Stimulated activated CD8-positive, alpha-beta memory T cell treated with anti-CD3 and anti-CD28 coated beads, Interleukin-7, amount 100 ng/mL, for 1 hour (primary cell): ENCODE measurements at places on chromosomes 4 and X.

DNA sequence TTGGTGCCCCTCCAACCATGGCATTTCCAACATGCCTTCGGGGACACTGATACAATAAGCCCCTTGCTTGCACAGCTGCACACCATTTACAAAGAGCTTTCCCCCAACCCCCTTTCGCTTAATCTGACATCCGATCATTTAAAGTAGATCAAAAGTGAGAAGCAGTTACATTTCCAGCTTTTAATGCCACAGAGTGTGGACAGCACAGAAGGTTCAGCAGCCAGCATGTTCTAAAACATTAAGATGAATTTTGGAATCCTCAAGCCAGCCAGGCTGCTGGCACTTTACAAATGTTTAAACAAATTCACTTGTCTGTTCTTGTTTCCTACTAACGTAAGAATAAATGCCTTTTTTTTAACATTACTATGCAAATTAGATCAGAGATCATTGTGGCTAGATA, 284.4 kb upstream of the LDB2 start:
- no peak for DNase-seq

GRCh38 chr4:10606483-10607155, 77.9 kb downstream of the CLNK start:
- no peak for DNase-seq

DNA sequence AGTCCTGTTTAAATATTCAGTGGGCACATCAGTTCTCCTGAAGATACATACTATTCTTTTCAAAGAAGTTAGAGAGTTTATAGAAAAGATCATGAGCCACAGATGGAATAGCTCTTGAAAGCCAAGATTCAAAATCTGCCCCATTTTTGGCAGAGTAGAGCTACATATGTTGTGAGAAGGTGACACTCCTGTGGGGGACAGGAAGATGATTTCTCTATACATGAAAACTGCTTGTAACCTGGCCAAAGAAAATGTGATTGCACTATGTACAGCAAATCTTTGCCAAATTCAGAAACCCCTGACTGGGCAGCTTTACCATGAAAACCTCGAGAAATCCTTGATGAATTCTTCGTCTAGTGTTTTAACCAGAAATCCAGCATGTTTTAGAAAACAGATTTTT, 44.9 kb downstream of the GPM6A start:
- DNase-seq = no peak

DNA sequence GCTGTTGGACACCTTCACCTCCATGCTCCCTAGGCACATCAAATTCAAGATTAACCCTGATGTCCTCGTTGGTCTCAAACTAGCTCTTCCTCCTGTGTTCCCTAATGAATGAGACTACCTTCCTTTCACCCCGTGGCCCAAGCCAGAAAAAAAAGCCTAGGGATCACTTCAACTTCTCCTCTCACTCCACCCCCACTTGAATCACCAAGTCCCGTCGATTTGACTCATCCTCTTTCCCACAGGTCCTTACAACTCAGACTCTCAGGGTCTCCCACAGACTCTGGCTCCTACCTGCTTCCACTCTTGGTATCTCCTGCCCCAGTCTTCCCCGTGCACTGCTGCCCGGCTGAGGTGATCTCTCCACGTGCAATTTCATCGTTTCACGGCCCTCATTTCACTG, 8.5 kb downstream of the SLC25A43 start:
- no peak for DNase-seq

GRCh38 chr4:78602334-78602733, 50.8 kb downstream of the ANXA3 start:
- no peak for DNase-seq

DNA sequence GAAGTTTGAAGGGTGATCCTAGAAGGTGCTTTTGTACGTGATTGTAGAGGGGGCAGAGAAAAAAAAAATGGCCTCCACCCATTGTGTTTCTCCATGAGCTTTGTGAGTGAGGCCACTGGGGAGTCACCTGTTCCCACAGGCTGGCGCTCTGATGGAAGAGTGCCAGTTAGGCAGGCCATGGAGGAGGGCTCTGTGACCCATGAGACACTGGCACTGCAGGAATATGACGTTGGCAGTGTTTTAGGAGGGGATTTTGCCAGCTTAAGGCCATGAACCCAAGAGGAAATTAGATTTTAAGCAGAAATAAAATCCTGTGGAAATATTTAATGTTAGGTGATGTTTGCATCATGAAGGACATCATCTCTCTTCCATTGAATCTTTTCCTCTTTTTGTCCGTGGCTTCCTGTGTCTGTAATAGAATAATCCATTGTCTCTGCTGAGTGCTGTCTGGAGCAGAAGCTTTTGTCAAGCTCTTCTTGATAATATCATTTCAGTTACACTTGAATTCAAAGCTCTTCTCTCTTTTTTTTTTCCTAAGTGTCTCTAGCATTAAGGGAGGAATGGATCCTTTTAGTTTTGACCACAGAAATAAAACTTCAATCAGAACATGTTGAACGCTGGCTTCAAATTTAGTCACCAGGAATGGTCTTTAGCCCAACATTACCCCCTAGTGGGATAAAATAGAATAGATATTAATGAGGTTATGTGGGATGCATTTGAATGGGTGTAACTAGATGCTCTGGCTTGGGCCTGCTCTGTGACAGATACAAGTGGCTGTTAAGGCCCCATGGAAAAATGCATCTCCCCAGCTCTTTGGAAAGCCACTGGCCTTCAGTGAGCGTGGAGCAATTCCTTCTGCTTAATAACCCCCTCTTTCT, 41.0 kb upstream of the UCP1 start:
- no peak for DNase-seq

DNA sequence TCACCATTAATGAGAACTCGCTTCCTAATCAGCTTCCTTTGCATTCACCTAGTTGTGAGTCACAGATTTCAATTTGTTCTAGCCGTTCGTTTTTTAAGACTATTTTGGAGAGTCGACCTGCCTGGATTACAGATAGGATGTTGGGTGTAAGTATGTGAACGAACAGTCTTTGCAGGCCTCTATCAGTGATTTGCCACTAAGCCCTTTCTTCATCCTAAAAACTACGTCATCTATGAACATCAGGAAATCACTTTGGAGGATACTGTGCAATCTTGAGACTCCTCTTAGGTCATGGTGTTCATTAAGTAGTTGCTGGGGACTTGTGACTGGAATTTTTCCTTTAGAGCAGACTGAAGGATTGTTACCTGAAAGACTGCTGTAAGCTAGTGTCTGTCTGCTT, 1.1 kb downstream of the POLA1 start:
- DNase-seq = no peak

- no peak for DNase-seq
Measured at GRCh38 chrX:144768540-144768939, 478.8 kb upstream of the SPANXN1 start.

- DNase-seq = no peak
Measured at GRCh38 chr4:79576429-79576753, 168.4 kb upstream of the GK2 start.

DNA sequence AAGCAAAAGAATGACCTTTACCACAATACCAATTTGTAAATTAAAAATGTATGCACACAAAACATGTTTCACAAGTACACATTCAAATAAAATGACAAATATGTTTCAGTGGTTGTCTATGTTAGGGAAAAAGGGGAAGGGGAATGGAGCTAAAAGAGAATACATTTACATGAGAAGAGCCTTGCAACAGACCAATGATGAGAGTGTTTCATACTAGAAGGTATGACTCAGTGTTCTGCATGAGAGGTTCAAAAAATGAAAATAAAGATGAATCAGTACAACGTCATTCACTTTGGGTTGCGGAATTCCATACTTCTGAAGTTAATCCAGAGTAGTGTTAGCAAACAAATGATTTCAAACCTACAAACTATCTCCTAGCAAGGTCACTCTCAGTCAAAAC, 51.7 kb downstream of the RPGR start:
- no peak for DNase-seq

DNA sequence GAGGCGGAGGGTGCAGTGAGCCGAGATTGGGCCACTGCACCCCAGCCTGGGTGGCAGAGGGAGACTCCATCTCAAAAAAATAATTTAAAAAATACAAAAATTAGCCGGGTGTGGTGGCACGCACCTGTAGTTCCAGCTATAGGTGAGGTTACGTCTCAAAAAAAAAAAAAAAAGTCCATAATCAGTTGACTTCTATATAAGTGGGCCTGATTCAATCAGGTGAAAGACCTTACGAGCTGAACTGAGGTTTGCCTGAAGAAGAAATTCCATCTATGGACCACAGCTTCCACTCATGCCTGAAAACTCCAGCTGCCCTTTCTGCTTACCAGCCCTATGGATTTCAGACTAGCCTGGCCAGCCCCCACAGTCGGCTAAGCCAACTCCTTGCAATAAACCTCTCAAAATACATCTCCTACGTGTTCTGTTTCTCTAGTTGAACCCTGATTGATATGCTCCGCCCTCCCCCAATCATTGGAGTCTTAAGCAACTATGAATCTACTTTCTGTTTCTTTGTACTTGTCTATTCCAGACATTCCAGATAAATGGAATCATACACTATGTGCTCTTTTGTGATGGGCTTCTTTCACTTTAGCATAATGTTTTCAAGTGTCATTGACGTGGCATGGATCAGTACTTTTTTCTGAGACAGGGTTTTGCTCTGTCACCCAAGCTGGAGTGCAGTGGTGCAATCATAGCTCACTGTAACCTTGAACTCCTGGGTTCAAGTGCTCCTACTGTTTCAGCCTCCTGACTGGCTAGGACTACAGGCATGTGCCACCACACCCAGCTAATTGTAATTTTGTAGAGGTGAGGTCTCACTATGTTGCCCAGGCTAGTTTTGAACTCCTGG, 36.6 kb downstream of the SAT1 start:
- DNase-seq = no peak

DNA sequence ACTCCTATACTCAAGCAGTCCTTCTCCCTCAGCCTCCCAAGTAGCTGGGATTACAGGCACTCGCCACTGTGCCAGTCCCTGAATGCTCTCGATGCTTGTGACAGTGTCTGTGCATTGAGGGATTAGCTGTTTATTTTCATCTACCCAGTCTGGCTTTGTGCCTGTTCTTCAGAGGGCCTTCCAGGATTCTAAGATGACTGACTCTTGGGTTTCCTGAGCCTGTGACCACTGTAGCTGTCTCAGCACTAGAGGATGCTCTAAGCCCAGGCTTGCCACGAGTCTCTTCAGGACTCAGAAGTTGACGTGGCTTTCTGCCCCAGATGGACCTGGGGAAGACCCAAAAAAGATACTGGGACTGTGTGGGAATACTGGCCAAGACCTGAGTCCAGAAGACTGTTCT, 201.4 kb downstream of the ARHGAP10 start:
- no peak for DNase-seq

DNA sequence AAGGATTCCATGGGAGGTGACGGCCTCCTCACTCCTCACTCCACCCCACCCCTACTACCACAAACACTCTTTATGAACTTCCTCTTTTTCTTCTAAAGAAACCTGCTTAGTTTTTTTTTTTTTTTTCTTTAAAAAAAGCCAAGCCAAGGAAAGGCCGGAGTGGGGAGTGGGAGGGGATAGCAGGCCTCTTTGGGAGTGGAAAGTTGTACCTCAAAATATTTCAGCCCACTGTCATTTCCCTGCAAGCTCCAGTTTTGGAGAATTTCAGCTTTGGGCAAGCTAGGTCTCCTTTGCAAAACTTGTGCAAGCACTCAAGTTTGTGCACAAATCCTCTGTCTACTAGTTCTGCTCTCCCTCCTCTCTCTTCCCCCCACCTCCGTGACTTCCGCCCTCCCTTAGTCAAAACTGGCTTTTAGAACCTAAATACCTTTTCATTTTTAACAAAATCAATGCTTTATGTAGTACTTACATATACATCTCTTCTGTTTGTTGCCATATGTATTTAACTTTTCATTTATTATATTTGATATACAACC, 512 bp upstream of the ANTXR2 start:
- DNase-seq = no peak

GRCh38 chrX:47206316-47206715, 12.2 kb upstream of the CDK16 start:
- DNase-seq = no peak

- no peak for DNase-seq
Measured at GRCh38 chrX:37652589-37653231, 32.9 kb upstream of the XK start.

DNA sequence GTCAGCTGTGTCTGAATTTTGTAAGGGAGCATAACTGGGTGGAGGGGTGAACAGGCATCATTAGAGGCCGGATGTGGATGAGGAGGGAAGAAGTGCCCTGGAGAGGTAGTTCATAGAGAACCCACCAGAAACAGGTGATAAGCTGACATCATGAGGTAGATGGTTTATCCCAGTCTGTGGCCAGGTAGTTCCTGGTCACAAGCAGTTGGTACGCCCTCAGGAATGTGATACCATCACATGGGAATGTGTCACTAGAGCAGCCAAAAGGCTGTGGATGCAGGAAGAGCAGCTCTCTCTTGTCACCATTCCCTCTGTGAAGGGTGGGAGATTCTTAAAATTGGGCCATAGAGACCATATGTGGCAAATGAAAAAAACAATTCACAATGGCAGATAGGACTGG, 21.9 kb downstream of the MSN start:
- no peak for DNase-seq

DNA sequence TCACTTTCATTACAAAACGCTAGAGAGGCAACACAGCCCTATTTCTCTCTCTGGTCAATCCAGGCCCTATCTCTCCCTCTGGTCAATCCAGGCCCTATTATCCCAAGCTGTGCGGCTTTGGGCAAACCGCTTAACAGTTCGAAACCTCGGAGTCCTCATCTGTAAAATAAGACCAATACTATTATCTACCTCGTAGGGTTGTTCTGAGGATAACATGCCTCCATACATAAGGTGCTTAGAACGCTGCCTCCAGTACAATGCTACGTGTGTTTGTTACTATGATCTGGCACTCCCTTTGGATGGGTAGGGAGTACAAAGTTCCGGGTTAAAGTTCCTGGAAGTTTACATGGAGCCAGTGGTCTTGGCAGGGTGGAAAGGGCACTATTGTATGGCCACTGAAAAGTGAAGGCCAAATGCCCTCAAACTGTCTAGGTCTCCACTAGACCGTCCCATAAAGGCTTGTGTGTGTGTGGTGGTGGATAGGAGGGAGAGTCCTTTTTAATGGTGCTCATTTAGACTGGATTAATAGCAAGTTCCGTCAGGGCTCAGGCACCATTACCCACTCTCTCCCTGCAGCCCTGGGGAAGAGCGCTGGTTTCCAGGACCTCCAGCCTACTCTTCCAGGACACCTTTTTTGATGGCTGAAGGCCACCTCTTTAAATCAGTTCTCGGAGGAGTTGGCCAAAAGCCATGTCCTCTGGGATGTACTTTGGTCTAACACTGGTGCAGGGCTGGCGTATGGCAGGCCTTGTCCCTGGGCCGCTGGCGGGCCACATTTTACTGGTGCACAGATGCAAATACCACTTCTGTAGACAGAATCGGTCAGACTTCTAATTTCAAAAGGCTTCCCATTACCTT, 75.6 kb upstream of the BCOR start:
- DNase-seq = no peak
